D721Med (cell line): ENCODE measurements at places on chromosomes 3 and 15.

DNA sequence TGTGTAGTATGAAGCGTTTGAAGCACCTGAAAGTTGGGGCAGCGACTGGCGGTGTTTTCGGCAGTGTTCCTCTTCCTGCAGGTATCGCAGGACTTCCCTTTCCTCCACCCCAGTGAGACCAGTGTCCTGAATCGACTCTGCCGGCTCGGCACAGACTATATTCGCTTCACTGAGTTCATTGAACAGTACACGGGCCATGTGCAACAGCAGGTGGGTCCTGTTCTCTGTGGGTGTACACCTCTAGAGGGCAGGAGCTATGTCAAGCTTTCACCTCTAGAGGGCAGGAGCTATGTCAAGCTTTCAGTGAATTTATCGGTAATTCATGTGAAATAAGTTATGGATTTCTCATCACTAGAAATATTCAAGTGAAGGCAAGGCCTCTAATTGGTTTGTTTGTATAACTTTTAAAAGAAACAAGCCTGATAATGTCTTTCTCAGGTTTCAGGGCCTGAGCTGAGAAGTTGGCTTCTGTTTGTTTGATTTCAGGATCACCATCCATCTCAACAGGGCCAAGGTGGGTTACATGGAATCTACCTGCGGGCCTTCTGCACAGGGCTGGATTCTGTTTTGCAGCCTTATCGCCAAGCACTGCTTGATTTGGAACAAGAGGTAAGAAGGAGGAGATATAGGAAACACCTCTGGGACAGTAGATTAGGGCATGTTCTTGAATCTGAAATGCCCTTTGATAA, 5.3 kb downstream of the TUBGCP4 start:
- DNase-seq: no peak

DNA sequence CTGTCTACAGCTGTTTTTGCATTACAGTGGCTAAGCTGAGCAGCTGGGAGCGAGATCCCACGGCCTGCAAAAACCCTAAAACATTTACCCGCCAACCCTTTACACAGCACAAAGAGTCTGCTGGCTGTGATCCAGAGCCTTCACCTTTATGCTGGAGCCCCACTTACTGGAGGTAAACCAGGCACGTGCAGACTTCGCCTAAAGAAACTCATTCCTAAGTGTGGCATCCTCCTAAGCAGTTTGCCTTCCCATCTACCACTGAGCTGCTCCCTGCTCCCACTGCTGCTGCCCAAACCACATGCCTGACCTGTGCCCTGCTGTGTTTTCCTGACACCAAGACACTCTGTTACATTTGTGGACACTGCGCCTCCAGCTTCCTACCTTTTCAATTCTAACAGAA, 53.0 kb downstream of the CHSY1 start:
- DNase-seq: no peak

- no peak for DNase-seq
Observed at GRCh38 chr3:171508206-171508605, 48.0 kb upstream of the TNIK start.

DNA sequence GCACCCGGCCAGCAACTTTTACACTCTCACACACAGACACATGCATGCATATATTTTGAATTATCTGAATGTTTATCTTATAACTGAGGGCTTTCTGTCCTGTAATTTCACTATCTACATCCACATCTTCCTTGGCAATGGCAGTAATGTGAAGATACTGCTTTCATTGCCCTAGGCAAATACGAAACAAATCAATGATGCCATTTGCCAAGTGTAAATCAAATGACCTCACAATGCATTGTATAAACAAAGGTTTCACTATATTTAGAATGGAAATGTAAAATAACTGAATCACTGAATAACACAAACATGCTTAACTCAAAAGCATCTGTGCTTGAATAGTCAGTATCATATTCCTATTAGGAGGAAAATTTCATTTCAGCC, 455.6 kb downstream of the TBL1XR1 start:
- no peak for DNase-seq

GRCh38 chr3:23461069-23461468, 257.9 kb downstream of the UBE2E2 start:
- no peak for DNase-seq

- no peak for DNase-seq
Observed at GRCh38 chr3:110773413-110773954, 298.1 kb upstream of the NECTIN3 start.

DNA sequence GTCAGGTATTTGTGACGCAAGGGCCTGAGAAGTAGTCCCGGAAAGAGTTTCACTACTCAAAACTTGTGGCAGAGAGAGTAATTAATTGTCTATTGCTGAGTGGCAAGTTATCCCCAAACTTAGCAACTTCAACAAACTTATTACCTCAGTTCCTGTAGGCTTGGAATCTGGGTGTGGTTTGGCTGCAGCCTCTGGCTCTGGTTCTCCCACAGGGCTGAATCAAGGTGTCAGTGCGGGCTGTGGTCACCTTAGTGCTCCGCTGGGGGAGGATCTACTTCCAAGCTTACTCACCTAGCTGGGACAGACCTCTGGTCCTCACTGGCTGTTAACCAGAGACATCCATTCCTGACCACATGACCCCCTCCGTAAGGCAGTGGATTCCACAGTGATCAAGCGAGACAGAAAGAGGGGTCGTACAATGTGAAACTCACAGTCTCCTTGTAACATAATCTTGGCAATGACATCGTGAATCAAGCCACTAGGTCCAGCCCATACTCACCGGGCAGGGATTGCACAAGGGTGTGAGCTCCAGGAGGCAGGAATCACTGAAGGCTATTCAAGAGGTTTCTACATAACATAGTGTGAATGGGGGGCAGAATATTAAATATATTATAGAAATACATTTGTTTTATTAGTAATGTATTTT, 138.3 kb downstream of the RYR3 start:
- DNase-seq: no peak

DNA sequence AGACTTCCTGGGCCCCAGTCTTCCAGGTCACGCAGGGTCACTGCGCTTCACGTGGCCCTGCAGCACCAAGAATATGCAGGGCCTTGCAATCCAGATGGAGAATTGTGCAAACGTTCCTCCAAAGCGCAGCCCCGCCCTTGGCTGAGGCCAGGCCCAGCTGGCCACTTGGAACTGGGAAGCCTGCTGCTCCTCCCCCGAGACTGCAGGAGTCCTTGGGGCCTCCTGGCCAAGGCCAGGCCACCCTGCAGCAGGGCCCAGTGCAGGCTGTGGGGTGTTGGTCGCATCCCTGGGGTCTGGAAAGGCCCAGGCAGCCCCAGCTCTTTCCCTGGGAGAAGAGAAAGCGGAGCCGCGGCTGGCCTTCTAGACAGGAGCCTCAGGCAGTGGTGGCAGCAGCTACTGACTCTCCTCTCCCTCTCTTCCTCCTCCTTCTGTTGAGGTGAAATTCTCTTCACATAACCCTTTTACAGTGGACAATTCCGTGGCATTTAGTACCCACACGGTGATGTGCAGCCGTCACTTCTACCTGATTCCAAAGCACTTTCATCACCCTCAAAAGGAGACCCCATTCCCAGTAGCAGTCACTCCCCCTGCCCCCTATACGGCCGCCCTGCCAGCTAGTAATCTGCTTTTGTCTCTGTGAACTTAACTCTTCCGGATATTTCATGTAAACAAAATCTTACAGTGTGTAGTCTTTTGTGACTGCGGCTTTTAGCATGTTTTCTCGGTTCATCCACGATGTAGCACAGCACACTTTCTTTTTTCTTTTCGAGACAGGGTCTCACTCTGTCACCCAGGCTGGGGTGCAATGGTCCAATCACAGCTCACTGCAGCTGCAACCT, 103.9 kb downstream of the TMEM266 start:
- no peak for DNase-seq

DNA sequence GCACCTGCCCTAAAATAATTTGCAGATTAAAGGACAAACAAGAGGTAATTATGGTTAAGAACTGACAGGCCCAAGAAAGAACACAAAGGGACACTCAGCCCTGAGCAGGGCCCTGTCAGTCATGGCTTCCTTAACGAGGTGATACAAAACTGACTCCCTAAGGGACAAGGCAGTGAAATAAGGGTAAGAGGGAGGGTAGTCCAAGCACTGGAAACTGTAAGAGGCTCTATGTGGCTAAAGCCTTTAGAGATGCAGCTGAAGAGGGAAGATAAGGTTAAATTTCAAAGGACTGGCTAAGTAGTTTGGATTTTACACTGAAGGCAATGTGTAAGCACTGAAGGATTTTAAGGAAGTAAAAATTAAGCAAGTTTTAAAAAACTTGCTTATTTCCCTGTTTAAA, 3.9 kb downstream of the ATR start:
- no peak for DNase-seq

- no peak for DNase-seq
Observed at GRCh38 chr3:177055605-177056571, 141.4 kb downstream of the TBL1XR1 start.

- DNase-seq: no peak
Observed at GRCh38 chr3:14141144-14141543, 16.3 kb downstream of the TMEM43 start.

DNA sequence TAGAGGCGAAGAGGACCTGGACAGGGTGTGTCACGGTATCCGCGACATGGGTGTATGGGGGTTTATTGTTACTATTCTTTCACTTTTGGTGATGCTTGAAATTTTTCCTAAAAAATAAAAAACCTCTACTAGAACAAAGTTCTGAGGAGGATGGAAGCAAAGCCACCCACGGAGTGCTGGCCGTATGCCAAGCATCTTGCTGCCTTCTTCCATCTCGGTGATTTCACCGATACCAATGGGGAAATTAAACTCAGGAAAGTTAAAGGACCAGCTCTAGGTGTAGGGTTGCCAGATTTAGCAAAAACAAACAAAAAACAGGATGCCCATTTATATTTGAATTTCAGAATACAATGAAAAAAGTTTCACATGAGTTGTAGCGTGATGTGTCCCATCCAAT, 33.9 kb downstream of the SMAD6 start:
- no peak for DNase-seq

GRCh38 chr3:149495581-149496125, 21.2 kb downstream of the TM4SF4 start:
- DNase-seq: no peak

- no peak for DNase-seq
Observed at GRCh38 chr15:29832709-29833108, 10.4 kb upstream of the TJP1 start.

- DNase-seq: no peak
Observed at GRCh38 chr3:64548200-64548889, 139.5 kb downstream of the ADAMTS9 start.

- no peak for DNase-seq
Observed at GRCh38 chr3:122462406-122462805, 46.5 kb upstream of the WDR5B start.

DNA sequence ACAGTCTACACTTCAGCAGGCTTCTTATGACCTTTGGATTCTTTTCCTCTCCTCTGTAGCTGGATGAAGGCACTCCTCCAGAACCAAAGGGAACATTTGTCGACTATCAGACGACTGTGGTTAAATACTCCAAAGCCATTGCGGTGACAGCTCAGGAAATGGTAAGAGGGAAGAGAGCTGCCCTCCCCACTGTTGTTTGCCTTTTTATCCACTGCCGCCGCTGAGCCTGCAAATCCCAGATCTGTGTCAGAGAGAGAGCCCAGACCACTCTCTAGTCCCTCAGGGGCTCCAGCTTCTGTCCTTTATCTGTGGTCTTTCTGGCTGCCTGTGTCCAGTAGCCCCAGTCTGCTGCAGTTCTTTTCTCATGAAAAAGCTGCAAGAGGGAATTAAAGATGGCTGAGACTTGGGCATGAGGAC, 261.5 kb upstream of the TPM1 start:
- no peak for DNase-seq

DNA sequence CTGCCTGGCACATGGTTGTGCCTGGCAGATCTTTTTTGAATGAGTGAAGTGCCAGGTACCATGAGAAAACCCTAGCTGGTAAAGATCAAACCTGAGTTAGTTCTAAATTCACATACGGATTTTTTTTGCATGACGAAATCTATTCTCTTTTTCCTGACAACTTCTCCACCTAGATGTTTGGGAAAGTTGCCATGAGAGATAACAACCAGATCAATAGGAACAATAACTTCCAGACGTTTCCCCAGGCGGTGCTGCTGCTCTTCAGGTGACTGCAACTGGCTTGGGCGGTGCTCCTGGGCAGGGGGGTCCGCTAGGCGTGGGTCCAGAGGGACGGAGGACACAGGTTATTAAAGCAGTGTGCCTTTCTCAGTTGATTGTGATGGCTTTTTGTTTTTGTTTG, 71.8 kb downstream of the CHDH start:
- DNase-seq: no peak

GRCh38 chr3:128609294-128609693, 41.3 kb downstream of the RPN1 start:
- DNase-seq: no peak

- DNase-seq: no peak
Observed at GRCh38 chr3:49804141-49805041, 1.3 kb downstream of the INKA1 start.

DNA sequence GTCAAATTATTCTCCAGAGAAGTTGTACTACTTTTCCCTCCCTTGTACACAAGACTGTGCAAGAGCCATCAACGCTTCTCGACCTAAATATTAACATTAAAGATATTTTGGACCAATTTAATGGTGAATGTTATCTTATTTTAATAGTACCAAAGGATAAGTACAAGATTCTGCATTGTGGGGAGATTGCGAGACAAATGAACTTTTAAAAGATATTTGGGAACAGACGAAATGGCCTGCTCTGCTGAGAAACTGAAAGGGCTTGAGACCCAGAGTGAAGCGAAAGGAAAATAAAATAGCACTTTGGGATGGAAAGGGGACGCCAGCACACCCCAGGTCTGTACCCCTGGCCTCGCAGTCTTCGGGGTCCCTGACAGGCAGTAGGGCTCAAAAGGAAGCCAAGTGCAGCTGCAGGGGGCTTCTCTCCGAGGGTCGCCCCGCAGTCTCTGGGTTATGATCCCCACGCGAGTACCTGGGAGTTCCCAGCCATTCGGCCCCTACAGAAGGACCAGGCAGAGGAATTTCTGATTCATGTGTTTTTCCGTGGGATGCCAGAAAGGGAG, 97.6 kb upstream of the VGLL3 start:
- no peak for DNase-seq

DNA sequence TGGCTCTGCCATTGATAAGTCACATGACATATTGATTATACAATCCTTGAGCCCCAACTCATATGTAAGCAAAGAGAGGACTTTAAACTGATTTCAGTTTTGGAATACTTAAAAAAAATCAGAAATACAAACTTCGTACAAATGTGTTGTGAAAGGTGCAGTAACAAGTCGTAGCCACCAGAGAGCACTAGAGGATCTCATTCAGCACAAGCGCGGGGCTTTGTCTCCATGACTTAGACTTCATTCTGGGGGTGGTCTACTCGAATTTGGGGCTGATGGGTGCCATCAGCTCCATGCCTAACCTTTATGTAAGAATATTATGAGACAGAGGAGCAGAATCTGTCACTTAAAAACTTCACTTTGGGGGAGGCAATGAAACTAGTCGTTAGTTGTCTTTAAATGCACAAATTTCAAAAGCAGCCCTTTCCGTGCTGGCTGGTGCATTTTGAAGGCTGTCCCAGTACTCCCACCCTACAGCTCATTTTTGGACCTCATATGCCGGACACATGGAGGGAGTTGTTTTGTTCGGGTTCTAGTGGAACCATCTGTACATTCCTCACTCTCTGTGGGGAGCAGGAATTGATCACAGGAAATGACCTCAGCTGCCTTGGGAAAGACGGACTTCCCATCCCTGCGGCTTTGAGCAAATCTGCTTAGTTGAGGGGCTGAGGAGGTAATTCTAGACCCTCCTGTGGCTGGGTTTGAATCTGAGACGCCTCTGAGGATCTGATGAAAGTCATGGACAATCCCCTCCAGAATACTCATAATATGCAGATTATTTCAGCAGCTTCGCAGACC, 27.5 kb upstream of the MASP1 start:
- no peak for DNase-seq

- DNase-seq: no peak
Observed at GRCh38 chr15:41941644-41942415, 30.5 kb downstream of the EHD4 start.
